Endothelial cell of umbilical vein (primary cell): ENCODE measurements at places on chromosomes 3 and 15.

DNA sequence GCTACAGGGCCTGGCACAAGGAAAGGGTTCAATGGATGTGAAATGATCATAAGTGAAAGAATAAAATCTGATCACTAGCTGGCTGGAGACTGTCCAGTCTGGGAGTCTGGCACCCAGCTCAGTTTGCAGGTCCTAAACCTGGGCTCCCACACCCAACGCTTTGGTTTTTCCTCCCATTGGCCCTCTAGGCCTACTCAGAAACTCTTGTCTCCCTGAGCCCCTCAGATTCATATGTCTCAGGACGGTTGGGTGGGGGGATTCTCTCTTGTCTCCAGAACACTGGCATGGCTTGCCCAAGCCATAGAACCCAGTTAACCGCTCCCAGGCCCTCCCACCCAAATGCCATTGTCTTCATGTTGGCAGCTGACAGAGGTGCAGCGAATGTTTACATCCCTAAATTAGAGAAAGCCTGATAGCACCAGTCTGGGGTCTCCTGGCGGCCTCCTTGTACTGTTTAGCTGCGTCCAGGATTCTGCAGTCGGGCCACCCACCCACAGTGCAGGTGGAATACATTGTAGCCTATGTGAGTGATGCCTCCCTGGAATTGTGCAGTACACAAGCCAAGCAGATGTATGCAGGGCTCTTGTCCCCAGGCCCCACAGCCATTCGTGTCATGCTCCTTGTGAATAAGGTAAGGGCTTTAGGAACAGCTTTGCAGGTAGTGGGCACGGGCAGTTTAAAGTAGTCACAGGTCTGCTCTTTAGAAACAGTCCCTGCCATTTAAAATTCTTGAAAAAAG lies 266.3 kb downstream of the XXYLT1 start:
- no peak for DNase-seq

- DNase-seq = no peak
Measured at GRCh38 chr3:196193736-196194541, 17.3 kb downstream of the ZDHHC19 start.

GRCh38 chr3:18507333-18507732 lies 82.2 kb upstream of the SATB1 start:
- no peak for DNase-seq

DNA sequence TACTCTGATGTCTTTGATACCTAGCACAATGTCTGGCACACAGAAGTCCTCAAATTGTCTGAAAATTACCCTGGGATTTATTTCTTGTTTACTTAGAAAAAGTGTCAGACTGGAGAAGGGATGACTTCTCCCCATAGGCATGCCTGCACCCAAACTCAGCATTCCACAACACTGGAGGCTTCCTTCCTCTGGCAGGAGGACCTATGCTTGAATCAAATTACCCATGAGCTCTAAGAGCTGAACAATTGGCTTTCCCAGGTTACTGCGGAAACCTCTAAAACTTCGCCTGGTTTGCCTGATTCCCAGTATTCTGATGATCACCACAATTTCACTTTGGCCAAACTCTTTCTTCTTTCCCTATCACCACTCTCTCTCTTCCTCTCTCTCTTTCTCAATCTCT lies 217.4 kb downstream of the DIPK2A start:
- no peak for DNase-seq

DNA sequence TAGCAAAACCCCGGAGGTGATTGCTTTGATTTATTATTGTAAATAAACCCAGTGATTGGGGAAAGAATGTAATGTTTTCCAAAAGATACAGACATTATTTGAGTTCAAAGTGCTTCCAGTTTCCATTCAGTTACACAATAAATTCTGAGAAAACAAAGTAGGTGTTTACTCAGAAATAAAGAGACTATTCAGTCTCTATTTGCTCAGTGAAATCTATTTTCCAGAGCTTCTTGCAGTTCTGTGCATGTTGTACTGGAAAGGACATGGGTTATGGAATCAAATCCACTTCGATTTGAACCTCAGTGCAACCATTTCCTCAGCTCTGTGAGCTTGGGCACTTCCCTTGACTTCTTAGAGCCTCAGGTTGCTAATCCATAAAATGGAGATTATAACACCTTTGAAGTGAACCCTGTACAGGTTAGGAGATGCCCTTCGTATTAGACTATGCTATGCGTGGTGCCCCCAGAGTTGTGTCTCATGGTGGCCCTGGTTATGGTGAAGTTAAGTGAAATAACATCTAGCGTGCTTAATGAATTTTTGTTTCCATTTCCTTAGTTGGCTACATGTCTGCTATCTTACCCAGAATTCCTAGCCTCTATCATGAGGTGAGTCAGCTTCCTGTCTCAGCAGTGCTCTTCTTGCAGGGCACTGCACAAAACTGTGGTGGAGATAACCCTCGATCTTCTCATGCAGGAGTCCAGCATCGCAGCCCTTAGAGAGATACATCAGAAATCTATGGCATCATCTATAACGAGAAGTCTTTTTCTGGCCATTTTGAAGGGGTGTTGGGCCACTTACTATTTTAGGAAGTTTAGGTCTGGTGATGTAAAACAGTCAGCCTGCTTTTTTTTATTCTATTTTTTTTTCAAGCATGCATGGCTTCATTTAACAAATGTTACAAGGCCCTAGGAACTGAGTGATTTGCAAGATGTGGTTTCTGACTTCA lies 97.7 kb downstream of the RPL39L start:
- peak; percentile 84 for DNase-seq

DNA sequence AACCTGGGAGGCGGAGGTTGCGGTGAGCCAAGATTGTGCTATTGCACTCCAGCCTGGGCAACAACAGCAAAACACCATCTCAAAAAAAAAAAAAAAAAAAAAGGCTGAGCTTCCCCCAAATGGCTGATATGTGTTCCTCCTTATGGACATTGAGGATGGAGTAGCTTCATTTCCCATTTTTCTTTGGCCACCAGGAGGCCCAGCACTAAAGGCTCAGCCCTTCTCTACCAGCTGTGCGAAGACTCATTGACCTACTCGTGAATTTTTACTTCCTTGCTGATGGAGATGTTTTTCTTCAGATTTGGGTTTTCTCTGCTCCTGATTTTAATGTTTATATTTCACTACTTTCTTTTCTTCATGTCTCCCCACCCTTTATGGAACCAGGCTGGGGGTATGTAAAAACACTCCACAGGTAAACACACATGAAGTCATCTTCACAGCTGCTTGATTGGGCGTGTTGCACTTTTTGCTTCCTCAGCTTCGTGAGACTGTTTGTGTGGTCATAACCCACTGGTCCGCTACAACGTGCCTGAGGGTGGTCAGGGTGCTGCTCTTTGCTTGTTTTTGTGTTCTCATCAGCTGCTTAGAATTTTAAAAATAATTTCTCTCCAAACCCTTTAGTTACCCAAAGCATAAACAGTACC lies 13.5 kb downstream of the SEMA4B start:
- no peak for DNase-seq

DNA sequence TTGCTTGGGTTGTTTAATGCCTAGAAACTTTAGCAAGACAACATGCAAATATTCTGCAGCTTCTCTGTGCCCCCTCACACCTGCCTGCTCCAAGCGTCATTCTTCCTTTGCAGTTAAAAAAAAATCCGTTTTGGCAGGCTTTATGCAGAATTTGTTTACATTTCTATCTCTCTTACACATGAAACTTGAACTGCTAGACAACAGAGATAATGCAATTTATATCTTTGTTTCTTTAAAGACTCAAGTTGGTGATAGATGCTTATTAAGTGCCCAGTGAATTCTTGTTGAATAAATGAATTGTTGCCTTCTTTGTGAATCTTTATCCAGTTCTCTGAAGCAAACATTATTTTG lies 53.2 kb downstream of the CHST2 start:
- DNase-seq = no peak

- no peak for DNase-seq
Measured at GRCh38 chr3:72488738-72489035, 359.6 kb downstream of the SHQ1 start.

GRCh38 chr3:158109295-158109803 lies 540 bp upstream of the RSRC1 start:
- DNase-seq = no peak

- DNase-seq = no peak
Measured at GRCh38 chr15:42069025-42069424, 25.3 kb downstream of the PLA2G4D start.

- no peak for DNase-seq
Measured at GRCh38 chr15:61376516-61376915, 147.4 kb upstream of the RORA start.

DNA sequence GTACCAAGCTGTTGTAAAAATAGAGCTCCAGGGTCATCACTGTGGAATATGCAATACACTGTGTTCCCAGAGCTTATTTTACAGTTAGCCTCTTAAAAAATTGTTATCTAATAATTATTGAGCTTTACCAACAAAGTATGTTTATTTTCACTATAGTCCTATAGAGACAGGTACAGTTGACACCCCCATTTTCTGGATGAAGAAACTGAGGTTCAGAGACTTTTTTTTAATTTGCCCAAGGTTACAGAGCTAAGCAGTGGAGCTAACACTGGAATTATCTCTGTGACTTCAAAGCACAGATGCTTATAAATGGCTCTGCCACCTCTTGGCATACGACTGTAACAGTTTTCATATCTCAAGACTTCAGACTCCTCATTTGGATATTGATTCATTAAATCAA lies 126.4 kb downstream of the FEZF2 start:
- no peak for DNase-seq

GRCh38 chr3:179953993-179954870 lies 82.5 kb downstream of the PEX5L start:
- DNase-seq = no peak

DNA sequence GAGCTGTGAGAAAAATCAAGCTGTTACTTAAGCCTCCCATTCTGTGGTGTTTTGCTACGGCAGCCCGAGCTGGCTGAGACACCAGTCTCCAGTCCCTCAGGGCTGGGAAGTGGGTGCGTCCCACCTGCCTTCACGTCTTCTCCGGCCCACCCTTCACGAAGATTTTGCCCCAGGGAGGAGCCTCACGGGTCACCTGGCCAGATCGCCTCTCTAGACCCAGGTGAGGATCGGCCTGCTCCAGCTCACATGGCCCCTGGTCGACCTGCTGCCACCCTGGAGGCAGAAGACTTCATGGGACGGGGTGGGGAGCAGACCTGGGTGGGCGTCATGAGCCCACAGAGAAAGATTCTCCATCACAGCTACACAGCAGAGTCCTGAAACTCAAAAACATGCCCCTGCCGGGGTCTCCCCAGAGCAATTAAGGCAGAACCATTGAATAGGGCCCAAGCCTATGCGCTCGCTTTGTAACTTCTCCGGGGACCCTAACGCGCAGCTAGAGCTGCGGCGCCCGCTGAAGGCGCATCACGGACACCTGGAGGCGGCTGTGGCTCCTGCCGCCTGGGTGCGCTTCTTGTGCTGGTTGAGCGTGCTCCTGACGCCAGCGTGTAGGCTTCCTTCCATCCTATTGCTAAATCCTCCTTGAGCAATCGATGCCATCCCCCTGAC lies 92.6 kb upstream of the ALDH1A3 start:
- DNase-seq = no peak

DNA sequence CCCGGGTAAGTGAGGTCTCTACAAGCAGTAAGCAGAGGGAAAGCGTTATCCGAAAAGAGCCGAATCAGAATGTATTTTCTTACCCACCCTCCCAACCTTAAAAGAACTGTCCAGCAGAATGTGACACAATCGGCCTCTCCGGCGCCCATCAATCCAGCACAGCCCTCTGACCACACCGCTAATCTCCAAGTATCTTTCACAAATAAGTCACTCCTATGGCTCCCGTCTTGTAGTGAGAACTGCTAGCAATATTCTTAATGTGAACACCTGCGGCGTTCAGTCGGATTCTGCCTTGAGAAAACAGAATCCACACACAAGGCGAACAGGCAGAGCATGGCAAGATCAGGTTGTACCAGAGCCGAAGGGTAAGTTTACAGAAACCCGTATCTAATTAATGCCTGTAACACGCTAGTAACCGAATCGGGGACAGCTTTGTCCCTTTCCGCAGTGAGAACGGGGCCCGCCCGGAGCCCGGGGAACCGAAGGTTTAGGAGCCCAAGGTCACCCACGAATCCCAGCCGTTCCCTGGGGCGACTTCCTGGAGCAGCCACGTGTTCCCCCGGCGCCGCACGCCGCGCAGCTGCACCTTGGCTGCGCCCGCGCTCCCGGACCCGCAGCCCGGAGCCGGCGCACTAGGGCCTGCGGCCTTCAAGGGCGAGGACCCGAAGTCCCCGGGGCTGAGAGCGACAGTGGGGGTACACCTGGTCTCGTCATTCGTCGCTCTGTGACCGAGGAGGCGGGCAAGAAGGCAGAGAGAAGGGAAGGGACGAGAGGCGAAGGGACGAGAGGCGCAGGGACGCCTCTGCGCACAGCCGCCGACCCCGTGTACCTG lies 672 bp downstream of the TFRC start:
- DNase-seq = peak; percentile 61

GRCh38 chr3:5430701-5431100 lies 243.2 kb downstream of the EDEM1 start:
- no peak for DNase-seq

DNA sequence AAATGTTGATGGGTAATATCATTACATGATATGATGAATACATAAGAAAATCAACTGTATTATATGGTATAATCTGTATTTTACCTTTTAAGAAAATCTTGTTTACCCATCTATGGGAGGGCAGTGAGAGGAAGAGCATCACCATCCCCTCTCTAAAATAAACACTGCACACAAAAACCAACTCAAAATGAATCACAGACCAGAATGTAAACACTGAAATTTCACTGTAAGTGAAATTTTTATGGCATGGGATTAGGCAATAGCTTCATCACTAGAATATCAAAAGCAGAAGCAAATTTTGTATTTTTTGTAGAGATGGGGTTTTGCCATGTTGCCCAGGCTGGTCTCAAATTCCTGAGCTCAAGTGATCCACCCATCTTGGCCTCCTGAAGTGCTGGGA lies 26.2 kb downstream of the IFT80 start:
- DNase-seq = no peak

DNA sequence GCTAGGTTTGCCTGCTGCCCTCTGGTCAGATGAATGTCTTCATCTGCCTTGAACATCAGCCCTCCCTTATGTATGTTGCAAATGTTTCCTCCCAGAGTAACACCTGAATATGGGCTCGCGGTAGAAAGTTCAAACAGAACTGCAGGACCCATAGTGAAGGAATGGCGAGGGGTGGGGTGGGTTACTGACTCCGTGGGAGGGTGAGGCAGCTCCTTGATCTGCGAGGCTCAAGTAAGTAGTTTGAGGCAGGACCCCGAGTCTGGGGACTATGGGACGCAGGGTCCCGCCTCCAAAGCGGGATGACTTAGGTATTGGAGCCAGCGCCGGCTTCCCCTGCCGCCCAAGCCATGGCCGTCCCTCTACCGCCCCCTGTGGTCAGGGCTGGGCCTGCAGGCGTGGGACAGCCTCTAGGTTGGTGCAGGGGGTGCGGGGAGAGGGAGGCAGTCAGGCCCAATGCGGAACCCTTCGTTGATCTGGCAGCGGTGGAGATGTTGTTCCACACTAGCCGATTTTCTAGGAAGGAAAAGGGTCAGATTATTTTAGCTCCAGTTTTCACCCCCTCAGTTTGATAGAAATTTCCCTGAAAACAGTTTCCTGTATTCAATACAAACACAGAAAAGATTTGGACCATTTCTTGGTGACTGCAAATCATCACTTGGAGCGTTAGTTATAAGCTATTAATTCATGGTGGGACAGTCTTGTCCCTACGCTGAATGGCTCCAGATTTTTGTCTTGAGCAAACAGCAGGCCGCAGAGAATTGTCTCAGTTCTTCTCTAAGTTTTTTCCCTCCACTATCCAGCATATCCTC lies 72.3 kb downstream of the CORO2B start:
- DNase-seq = peak; percentile 45

- no peak for DNase-seq
Measured at GRCh38 chr15:88015228-88015860, 241.2 kb downstream of the NTRK3 start.
